ENCODE measurements at places on chromosomes 3 and 15.

DNA sequence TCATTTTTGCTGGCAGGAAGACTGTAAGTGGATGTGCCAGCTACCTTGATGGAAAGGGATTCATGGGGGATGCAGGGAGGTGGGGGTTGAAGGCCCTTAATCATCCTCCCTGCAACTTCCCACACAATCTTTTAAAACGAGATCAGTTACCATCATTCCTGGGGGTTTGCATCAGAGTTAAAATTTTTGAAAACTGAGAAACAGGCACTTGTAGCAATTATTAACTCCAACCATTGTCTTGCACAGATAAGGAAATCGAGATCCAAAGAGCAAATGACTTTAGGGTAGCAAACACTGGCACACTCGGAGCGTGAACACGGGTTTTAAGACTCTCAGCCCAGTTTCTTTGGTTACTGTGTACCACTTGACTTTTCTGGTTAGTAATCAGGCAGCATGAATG is 41.9 kb downstream of the GPD1L start:
- DNase-seq, result no peak

DNA sequence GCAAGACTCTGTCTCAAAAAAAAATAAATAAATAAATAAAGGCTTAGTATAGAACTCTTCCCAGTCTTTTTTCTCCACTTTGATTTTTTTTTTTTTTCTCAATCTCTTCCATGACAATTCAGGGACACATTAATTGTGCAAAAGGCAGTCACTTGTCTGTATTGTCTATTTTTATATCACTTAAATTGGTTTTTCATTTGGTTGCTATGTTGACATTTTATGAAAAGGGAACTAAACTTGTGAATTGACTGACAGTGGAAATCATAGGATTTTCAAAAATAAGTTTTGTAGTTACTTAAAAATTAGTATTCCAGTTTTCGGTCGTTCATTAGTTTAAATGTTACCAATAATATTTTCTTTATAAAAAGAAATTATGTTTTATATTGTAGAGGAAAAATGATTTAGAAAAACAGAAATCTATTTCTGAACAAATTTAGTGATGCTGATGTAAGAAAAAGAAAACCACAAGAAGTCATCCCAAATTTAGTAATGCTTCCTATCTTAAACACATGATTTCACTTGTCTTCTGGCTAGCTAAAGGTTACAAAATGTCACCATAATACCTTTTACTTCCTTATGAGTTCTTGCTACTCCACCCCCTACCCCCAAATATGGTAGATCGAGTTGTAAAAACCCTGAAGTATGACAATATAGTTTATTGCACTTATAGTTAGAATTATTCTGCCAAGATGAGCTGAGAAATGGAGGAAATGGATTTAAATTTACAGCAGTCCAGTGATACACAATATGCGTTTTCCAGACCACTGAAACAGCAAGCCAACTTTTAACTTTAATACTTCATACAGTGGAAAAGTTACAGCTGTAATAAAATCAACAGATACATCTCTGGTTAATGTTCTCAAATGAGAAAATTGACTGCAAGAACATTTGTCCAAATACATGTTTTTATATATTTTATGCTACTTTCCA is 37.0 kb downstream of the PPARG start:
- DNase-seq, result no peak

GRCh38 chr15:72315706-72316370 is 4.1 kb downstream of the CELF6 start:
- DNase-seq, result no peak

DNA sequence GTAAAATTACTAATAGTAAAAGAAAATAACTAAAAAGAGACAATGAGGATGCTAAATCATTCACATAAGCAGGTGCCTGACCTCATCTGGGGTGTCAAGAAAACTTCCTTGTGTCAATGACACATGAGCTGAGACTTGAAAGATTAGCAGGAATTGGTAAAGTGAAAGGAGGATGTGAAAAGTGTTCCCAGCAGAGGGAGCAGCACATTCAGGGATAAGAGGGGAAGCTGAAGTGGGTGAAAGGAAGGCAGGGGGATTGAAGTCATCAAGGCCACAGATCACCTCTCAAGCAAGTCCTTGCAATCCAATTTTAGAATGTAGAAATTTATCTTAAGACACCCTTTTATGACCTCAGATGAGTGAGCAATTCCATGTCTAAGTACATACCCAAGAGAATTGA is 60.2 kb upstream of the ACP3 start:
- DNase-seq, result no peak

DNA sequence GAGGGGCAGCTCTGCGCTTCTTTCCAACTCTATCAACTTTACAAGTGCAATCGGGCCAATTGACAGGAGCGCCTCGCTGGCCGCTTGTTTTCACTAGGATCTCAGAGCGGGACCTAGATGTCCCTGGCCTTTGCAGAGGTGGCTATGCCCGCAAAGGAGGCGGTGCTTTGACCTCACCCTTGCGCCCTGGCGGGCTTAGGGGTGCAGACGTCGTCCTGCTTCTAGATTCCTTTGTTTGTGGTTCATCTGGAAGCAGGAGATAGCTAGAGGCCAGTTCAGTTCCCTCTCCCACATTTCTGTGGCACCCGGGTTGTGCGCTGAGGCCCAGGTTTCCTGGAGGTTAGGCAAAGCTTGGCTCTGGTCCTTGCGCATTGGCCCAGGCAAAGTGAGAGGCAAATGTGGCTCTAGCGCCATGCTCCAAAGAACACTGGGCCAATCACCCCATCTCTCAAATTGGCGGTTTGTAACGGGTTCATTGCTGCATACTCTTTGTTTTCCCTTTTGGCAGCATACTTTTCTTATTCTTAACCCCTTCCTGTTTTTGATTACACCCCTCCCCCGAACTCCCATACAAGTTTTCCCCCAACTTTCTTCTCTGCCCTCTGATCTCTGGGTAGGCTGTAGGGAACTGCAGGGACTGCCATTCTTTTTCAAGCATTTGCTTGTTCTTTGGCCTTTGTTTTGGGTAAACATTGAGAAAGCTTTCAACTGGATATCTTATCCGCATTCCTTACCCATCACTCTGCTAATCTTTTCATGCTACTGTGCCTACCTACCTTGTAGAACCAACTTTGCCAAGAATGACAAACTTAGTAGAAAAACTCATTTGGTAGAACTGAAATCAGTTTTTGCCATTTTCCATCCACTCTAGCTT is 1.4 kb downstream of the PPM1L start:
- DNase-seq, result no peak

DNA sequence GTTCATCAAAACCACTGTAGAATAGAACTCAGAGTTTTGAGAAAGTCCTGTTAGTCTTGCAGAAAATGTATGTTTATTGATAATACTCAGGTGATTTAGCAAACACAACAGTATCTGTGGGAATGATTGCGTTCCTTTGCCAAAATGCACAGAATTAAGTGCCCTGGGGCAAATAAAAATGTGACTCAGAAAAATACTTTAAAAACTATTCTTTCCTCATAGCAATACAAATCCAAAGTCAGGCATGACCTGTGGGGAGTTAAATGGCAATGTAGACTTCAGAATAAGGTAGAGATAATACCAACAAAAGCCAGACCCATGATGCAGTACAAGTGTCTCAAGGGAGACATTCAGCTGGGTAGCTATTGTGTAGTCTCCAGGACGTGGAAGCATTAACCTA is 72.3 kb upstream of the SNTN start:
- DNase-seq, result no peak

DNA sequence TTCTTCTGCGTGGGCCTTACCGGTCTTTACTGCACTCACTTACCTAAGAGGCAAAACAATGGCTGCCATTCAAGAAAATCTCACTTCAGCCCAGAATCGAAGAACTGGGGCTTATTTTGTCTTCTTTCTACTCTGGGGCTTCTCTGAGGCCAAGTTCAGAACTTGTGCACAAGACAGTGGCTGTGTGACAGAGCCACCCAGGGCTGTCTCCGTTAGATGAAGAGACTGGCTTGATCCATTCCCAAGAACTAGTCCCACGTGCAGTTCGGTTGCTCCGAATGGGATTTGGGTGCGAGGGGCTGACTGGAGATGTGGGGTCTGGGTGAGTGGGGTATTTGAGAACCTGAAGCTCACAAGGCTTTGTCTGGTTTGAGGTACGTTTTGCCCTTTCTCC is 795 bp upstream of the TCF12 start:
- DNase-seq, result no peak

GRCh38 chr3:134480546-134480945 is 5.2 kb downstream of the ANAPC13 start:
- no peak for DNase-seq

DNA sequence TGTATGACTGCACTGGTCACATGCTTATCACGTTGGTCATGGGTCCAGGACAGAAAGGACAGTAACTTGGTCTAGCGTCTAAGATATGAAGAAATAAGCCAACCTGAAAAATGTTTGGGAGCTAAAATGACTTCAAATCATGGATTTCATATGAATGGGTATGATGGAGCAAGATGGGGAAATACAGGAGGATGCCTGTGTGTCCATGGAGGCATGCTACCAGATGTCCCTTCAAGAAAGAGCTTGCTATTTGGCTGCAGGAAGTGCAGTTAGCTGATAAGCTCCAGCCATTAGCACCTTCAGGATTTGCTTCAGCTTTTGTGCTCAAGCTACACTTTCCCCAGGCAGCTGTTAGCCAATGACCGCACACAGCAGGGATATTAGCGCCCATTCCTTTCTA is 164.6 kb upstream of the THBS1 start:
- DNase-seq, result no peak

DNA sequence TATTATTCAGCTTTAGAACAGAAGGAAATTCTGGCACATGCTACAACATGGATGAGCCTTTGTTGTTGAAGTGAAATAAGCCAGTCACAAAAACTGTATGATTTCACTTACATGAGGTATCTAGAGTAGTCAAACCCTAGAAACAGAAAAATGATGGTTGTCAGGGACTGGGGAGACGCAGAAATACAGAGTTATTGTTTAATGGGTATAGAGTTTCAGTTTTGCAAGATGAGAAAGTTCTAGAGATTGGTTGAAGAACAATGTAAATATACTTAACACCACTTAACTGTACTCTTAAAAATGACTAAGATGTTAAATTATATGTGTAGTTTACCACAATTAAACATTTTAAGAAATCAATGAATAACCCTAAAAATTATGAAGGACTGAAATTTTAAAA is 15.8 kb downstream of the SPTSSB start:
- DNase-seq, result no peak

- no peak for DNase-seq
These were observed 50.0 kb downstream of the ZIC4 start for GRCh38 chr3:147356145-147356908.

DNA sequence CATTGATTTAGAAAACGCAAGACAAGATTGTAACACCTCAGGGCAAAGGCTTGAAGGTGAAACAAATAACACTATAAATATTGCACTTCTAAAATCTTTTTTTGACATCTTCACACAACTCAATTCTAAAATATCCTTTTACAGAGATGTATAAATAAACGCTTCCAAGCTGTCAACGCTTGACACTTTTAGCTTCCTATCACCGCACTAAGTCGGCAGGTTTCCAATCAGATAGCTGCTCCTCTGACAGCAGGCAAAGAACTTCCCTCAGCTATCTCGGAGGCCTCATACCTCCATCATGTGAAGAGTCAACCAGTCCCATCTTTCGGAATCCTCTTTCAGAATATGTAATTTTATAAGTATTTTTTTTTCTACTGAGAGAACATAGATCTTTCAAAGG is 71.0 kb downstream of the PCOLCE2 start:
- DNase-seq, result no peak

- no peak for DNase-seq
These were observed 331.7 kb downstream of the FEZF2 start for GRCh38 chr3:62041681-62042080.

DNA sequence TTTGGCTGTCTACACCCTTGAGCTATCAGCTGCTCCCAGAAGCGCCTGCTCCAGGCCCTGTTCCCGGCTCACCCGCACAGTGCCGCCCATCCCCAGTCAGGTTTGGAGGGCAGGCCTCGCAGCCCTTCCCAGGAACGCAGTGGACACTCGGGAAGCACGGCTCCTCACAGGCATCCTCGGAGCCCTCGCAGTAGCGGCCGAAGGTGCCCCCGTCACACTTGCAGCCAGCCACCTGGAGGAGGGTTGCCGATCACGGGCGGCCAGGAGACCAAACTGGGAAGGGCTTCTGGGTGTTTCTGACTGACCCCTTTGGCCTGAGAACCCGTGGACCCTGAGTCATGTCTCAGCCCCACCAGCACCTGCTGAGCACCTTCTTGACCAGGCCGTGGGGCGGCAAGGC is 33.4 kb downstream of the MUC20 start:
- no peak for DNase-seq

- no peak for DNase-seq
These were observed 1.6 kb upstream of the LRRC31 start for GRCh38 chr3:169871129-169871886.

GRCh38 chr15:65305150-65305758 is 777 bp downstream of the RNU5B-1 start:
- DNase-seq, result no peak

DNA sequence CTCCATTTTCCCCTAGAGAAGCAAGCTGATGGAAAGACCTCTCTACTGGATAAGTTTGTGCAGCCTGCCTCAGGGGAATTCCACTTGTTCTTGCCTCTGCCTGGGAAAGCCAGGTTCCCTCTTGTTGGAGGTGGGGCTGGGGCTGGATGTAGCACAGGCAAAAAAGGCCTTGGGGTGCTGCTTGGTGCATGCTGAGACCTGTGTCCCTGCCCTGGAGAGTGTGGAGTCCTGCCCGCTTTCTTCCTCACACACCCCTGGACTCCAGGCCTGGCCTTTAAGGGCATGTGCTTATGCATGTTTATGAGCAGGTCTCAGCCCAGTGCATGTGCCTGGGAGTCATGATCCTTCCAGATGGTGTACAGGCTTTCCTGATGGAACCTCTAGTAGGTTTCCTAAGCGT is 23.5 kb upstream of the JMJD7 start:
- DNase-seq, result no peak

GRCh38 chr3:45564172-45564571 is 30.4 kb upstream of the LIMD1 start:
- DNase-seq, result no peak

DNA sequence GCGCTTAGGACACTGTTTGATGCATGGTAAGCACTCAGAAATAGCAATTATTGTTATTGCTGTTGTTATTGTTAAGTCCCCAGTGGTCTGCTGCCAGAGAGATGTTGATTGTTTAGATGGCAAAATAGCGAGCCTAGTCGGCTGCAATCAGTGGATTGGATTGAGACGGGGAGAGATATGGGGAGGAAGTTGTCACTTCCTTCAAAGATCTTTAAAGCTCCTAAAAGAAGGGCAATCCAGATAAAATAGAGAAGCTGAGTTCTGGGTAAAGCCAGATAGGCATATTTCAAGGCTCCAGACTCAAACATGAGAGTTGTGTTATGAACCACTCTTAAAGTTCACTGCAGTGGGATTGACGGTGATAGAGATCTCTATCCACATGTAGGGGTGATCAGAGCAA is 64.5 kb downstream of the RYR3 start:
- DNase-seq, result no peak

GRCh38 chr15:58934521-58934920 is 1.0 kb upstream of the SLTM start:
- no peak for DNase-seq

DNA sequence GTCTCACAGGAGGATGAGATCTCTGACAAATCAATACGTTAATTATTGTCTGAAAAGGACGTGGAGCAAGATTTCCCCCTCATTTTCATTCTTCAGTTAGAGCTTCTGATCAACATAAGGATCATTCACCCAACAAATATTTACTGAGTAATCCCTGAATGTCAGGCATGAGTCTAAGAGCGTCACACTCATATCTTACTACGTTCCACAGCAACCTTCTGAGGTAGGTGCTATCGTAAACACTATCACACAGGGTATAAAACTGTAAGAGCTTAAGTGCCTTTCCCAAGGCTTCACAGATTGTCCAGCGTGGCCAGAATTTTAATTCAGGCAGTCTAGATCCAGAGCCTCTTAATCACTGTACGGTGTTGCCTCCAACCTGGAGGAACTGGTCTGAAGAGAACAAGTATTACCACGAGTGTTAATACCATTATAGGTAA is 10.6 kb upstream of the TM4SF1 start:
- peak; percentile 96 for DNase-seq

All from AG04449 (cell line).